Esophagus squamous epithelium (tissue), 5 donors: ENCODE measurements at places on chromosomes 2 and 18.

DNA sequence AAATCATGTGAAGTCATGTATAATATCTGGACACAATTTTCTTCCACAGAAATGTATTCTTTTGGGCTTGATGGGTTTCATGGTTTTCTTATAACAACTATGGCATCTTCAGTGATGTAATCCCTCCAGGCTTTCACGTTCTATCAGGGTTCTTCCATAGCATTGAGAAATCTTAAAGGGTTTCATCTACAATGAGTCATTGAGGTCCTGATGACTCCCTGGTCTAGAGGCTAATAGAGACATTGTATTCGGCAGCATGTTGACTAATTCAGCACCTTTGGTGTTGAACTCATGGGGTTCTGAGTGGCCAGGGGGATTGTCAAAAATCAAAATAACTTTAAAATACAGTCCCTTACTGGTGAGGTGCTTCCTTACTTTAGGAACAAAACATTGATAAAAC, 614.0 kb upstream of the CRIM1 start:
- H3K4me1 ChIP-seq = no peaks in the 10 kb centered on the region
- H3K27me3 ChIP-seq = no peaks in the 10 kb centered on the region
- no peak overlapping the region for H3K4me3 ChIP-seq
- no peaks in the 10 kb centered on the region for H3K36me3 ChIP-seq
- H3K27ac ChIP-seq = no peak overlapping the region
- DNase-seq = no peak

DNA sequence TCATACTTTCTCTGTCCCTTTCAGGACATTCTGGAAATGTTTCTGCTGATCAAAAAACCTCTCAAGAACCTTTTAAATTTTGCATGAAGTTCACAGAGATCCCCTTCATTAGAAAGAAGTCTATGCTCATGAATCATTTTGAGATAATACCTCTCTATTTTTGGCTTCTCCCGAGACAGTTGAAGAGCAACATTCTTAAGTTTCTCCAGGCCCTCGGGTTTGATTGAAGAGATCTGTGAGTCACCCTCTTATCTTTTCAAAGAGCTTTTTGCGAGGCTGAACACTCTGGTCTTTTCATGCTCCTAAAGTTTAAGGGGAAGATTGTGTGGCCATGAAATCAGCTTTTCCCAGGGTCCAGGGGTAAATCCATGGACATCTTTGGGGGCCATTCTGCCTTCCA, 354.2 kb downstream of the FBXO15 start:
- H3K27ac ChIP-seq = no peak overlapping the region
- no peak for DNase-seq
- no peak overlapping the region for H3K4me3 ChIP-seq
- no peaks in the 10 kb centered on the region for H3K4me1 ChIP-seq
- no peaks in the 10 kb centered on the region for H3K36me3 ChIP-seq
- no peaks in the 10 kb centered on the region for H3K27me3 ChIP-seq

DNA sequence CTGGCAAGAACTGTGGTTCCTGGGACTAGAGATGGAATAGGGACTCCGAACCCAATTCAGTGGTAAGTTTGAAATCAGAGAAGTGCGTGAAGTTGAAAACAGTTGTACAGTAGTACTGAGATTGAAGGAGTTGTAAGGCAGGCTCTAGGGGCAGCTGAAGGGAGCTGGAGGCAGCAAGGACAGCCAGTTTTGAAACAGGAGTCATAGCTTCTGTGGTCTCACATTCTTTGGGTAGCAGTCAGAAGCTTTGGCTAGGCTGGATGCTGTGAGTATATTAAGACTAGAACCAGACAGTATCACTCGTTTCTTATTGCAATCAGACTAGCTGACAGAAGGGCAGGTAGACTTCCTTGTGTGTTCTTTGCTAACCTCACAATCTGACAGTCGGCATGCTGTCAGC, 64.5 kb upstream of the ADAM23 start:
- no peak overlapping the region for H3K27ac ChIP-seq
- DNase-seq = no peak
- no peaks in the 10 kb centered on the region for H3K4me1 ChIP-seq
- H3K27me3 ChIP-seq = no peaks in the 10 kb centered on the region
- no peaks in the 10 kb centered on the region for H3K36me3 ChIP-seq
- no peak overlapping the region for H3K4me3 ChIP-seq

GRCh38 chr2:24970483-24971285, 1.1 kb downstream of the DNAJC27 start:
- no peak for DNase-seq
- peak overlapping the region; percentile 98 for H3K27ac ChIP-seq
- H3K4me1 ChIP-seq = peaks cover 23% of the 10 kb centered on the region
- H3K4me3 ChIP-seq = peak overlapping the region; percentile 83
- no peaks in the 10 kb centered on the region for H3K36me3 ChIP-seq

GRCh38 chr2:54557601-54558187, 101.6 kb downstream of the SPTBN1 start:
- peak overlapping the region; percentile 98 for H3K27ac ChIP-seq
- peak; percentile 12 for DNase-seq
- no peaks in the 10 kb centered on the region for H3K36me3 ChIP-seq

GRCh38 chr2:53033411-53033810, 734.2 kb upstream of the CHAC2 start:
- H3K27me3 ChIP-seq = no peaks in the 10 kb centered on the region
- H3K27ac ChIP-seq = no peak overlapping the region
- no peak for DNase-seq
- no peaks in the 10 kb centered on the region for H3K4me1 ChIP-seq
- no peaks in the 10 kb centered on the region for H3K36me3 ChIP-seq

GRCh38 chr2:71578767-71579342, 125.5 kb downstream of the DYSF start:
- H3K27me3 ChIP-seq = no peaks in the 10 kb centered on the region
- no peak for DNase-seq
- no peak overlapping the region for H3K4me3 ChIP-seq
- peak overlapping the region; percentile 62 for H3K27ac ChIP-seq
- no peaks in the 10 kb centered on the region for H3K4me1 ChIP-seq
- H3K36me3 ChIP-seq = no peaks in the 10 kb centered on the region

DNA sequence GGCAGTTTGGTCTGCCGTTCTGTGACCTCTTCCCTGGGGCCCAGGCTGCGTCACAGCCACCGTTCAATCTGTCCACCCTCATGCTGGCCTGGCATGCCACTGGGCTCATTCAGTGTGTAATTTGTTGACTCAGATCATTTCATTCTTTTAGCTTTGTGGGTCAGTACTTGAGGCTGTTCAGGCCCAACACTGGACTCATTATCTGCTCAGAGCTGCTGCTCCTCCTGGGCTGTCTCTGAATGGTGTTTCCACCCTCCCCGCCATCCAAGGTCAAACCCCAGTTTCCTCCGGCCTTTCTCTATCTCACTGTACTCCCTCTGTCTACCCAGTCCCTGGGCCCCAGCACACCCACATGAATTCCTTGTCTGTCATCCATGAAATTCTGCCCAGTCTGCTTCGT, 152.4 kb upstream of the NCK2 start:
- no peak overlapping the region for H3K27ac ChIP-seq
- H3K36me3 ChIP-seq = no peaks in the 10 kb centered on the region
- H3K4me1 ChIP-seq = no peaks in the 10 kb centered on the region

DNA sequence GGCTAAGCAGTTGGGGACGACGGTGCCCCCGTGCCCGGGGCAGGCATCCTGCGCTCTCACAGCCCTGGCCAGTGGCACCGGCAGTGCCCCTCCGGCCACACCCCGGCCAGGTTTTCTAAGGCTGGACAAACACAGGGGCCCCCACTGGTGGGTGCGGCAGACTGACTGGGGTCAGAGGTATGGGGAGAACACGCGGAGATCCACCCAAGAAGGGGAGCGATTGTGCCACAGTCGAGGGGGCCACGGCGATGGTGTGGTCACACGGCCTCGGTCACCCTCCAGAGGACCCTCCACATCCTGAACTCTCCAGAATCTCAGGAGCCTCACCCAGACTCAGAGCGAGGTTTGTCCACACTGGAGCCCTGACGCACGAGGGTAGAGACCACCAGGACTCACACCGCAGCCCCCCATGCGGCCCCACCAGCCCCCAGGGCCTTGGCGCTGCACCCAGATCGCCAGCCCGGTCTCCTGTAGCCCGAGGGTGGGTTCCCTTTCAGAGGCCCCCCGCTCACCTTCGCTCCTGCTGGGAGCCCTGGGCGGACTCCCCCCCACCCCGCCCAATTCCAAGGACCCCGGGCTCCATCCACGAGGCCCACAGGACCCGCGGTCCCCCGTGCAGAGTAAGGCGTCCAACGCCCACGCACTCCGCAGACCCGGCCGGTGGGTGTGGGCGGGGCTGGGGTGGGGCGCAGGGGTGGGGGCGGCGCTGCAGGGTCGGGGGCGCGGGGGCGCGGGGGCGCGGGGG, 15.2 kb downstream of the PDCD1 start:
- H3K27ac ChIP-seq = peak overlapping the region; percentile 87
- DNase-seq = no peak
- peaks cover 14% of the 10 kb centered on the region for H3K4me1 ChIP-seq
- no peaks in the 10 kb centered on the region for H3K27me3 ChIP-seq

GRCh38 chr2:27078267-27079194, at the start of gene EMILIN1:
Gene EMILIN1, plus strand, starts transcription at chr2:27078615. Its CDS starts 451 bp downstream, at chr2:27079066.
- no peaks in the 10 kb centered on the region for H3K36me3 ChIP-seq
- H3K4me1 ChIP-seq = peaks cover 37% of the 10 kb centered on the region
- H3K27me3 ChIP-seq = no peaks in the 10 kb centered on the region
- no peak for DNase-seq
- H3K4me3 ChIP-seq = peak within 1 kb of the TSS; percentile 28
- H3K27ac ChIP-seq = peak within 1 kb of the TSS; percentile 83

GRCh38 chr2:98445683-98446581, 1.3 kb downstream of the INPP4A start:
- no peak for DNase-seq
- H3K4me3 ChIP-seq = peak overlapping the region; percentile 80
- H3K4me1 ChIP-seq = peaks cover 11% of the 10 kb centered on the region
- H3K27me3 ChIP-seq = no peaks in the 10 kb centered on the region
- peak overlapping the region; percentile 76 for H3K27ac ChIP-seq
- H3K36me3 ChIP-seq = no peaks in the 10 kb centered on the region

DNA sequence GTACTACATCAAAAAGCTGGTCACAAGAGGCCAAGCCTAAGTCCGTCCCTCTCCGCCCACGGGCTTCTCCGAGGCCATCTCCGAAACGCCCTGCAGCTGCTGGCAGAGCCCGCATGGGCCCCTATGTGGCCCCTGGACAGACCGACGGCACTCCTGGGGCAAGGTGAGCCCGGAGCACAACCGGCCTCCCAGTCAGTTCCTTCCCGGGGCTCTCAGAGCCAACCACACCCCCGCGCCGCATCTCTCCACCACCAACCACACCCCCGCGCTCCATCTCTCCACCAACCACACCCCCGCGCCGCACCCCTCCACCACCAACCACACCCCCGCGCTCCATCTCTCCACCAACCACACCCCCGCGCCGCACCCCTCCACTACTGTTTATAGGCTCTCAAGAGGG, 93.5 kb downstream of the ZNF516 start:
- no peak overlapping the region for H3K27ac ChIP-seq
- H3K4me1 ChIP-seq = no peaks in the 10 kb centered on the region
- H3K4me3 ChIP-seq = no peak overlapping the region
- H3K27me3 ChIP-seq = no peaks in the 10 kb centered on the region
- DNase-seq = peak; percentile 21

DNA sequence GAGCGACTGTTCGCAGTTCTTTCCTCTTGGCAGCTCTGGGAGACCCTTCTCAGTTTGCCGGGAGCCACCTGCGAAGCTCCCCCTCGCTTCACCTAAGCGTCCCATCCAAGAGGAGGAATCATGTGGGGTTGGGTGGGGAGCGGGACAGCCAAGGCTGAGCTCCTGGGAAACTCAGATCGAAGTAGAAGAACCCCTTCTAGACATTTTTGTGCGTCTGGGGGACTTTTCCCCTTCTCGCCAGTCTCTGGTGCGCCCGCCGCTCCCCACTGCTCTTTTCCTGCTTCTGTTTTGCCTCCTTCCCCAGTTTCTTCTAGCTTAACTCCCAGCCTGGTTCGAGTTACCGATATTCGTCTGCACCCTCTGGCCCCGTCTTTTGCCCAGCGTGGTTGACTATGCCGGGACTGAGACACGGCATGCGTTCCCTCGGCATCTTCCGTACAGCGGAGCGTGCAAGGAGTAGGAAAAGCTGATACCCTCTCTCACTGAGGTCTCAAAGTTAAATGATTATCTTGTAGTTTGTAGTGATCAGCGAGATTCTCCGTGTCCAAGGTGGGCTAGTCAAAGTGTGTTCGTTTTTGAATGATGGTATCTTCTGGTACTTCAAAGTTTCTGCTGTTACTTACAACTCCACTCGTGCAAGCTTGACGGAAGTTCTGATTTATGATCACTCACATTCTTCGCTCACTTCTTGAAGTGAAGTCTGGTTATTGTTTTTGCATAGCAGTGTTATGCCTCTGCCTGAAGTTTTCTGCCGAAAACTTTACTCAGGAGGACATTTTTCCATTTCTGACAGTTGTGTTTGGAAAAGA, 664 bp downstream of the CAMKMT start:
- peaks cover 44% of the 10 kb centered on the region for H3K4me1 ChIP-seq
- no peaks in the 10 kb centered on the region for H3K27me3 ChIP-seq
- no peaks in the 10 kb centered on the region for H3K36me3 ChIP-seq
- DNase-seq = no peak
- peak overlapping the region; percentile 91 for H3K4me3 ChIP-seq
- peak overlapping the region; percentile 96 for H3K27ac ChIP-seq

GRCh38 chr2:186526281-186526680, 40.2 kb downstream of the ZC3H15 start:
- no peaks in the 10 kb centered on the region for H3K27me3 ChIP-seq
- no peak overlapping the region for H3K27ac ChIP-seq

- no peaks in the 10 kb centered on the region for H3K36me3 ChIP-seq
- H3K4me3 ChIP-seq = no peak overlapping the region
- peaks cover 5% of the 10 kb centered on the region for H3K4me1 ChIP-seq
- no peak overlapping the region for H3K27ac ChIP-seq
- H3K27me3 ChIP-seq = no peaks in the 10 kb centered on the region
- no peak for DNase-seq
Observed at GRCh38 chr2:190940454-190940853, 59.8 kb downstream of the GLS start.

DNA sequence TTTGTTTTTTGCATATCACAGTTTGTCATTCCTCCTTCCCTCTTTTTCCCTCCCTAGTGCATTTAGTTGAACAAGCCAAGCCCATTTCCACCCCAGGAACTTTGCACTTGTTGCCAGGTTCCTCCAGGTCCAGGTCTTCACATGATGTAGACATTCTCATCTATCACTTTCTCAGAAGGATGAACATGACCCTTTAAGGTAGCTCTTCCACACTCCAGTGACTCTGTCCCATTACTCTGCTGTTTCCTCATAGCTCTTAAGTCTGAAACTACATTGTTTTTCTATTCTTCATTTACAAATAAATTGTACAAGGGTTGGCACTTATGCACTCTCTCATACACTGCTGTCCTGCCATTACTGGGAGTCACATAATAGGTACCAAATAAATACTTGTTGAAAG, 6.1 kb downstream of the KYNU start:
- no peak overlapping the region for H3K4me3 ChIP-seq
- no peak overlapping the region for H3K27ac ChIP-seq
- H3K36me3 ChIP-seq = no peaks in the 10 kb centered on the region
- H3K27me3 ChIP-seq = no peaks in the 10 kb centered on the region
- no peak for DNase-seq
- H3K4me1 ChIP-seq = peaks cover 11% of the 10 kb centered on the region

GRCh38 chr2:58925676-58926081, 684.6 kb upstream of the FANCL start:
- H3K4me3 ChIP-seq = no peak overlapping the region
- H3K27me3 ChIP-seq = no peaks in the 10 kb centered on the region
- H3K36me3 ChIP-seq = no peaks in the 10 kb centered on the region
- H3K27ac ChIP-seq = no peak overlapping the region
